ENCODE measurements at places on chromosomes 6 and 20.
A peak's percentile ranks its signal among the peaks of the same experiment; 100 is the strongest.

DNA sequence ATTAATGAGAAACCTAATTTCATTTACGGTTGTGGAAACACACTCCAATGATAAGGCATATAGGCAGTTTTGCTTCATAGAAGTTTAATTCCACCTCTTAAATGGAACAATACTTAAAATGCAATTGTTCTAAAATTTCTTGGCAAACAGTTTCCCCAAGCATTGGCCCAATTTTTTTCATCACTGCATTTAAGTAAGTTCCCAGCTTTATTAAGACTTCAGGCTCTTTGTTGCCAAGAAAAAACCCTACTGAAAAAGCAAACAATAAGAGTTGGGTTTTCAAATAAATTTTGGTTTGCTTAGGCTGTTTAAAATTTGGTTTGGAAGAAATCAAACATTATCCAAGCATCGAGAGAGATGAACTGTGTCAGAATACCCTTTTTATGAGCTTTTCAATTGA lies 690.9 kb upstream of the NRSN1 start:
- no peak for DNase-seq

GRCh38 chr6:158361961-158362669 lies 49.9 kb downstream of the TULP4 start:
- DNase-seq, result no peak

DNA sequence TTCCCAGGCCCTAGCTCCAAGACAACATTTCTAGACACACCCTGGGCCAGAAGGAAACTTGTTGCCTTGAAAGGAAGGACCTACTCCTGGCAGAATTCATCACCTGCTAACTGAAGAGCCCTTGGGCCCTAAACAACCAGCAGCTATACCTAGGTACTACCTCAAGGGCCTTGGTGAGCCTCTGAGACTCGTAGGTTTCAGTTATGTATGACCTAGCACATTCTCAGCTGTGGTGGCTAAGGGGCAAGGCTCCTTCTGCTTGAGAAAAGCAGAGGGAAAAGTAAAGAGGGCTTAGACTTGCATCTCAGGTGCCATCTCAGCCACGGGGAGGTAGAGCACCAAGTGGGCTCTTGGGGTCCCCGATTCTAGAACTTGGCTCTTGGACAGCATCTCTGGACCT lies 132.3 kb upstream of the NHSL1 start:
- DNase-seq, result no peak

DNA sequence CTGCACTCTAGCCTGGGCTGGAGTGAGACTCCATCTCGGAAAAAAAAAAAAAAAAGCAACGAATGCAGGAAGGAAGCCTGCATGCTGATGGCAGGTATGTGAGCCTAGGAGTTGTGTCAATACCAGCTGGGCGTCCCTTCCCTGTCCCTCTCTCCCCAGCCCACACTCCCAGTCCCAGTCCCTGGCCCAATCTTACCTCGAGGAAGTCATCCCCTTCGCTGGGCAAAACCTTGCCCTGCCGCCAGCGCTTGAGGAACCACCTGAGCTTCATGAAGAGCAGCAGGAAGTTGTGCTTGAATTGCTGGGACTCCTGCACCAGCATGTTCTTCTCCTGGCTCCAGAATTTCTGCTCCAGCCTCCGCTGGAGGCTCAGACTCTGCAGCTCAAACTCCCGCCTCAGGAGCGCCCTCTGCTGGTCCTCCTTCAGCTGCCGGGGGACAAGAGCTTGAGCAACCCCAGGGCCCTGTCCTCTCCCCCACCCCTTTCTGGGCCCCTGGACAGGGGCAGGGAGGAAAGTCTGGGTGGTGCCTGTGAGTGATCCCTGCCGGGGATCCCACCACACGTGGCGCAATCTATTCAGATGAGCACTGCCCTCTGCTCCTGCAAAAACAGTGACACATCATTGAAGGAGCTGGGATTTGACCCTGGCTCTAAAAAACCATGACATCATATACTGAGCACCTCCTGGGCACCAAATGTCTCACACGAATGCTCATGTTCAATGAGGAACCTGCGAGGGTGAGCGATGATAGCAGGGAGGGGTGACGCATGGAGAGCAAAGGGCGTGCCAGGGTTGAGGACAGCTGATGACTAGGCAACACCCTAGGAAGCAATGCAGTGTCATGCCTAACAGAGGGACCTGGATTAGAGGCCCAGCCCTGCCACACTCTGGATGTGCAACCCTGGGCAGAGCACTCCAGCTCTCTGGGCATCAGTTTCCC lies 35.0 kb upstream of the DSN1 start:
- no peak for DNase-seq

DNA sequence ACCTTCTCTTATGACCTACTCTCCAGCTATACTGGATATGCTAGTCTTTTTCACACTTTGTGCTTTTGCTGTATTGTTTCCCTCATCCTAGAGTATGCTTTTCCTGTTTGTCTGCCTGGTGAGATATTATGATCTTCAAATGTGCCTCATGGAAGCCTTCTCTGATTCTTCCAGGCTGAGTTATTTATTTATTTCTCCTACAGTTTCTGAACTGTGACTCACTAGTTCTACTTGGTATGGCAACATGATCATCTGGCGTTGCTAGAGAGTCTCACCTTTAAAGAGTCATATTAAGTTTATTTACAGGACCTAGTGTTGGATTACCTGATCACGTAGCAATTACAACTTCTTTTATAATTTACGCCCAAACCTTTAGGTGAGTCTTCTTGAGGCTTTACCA lies 81.2 kb upstream of the HDAC2 start:
- DNase-seq, result no peak

- peak; percentile 24 for DNase-seq
Observed at GRCh38 chr6:46138281-46138680, 8.5 kb downstream of the ENPP4 start.

DNA sequence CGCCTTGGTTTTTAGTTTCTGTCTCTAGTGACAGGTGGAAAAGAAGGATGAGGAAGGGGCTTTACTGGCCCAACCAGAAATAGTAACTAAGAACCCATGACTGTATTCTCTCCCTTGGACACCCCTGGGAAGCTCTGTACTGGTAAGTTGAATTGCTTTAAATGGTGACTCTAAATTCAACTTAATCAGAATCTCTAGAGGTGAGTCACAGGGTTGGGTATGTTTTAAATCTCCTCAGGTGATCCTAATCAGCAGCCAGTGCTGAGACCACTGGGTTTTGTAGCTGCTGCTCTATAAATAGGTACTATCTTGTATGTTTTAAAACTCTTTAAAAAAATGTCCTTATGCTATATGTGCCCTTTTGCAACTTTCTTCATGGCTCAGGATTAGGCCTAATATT lies 314.0 kb upstream of the ECI2 start:
- DNase-seq, result no peak

GRCh38 chr6:156190270-156190669 lies 586.9 kb upstream of the ARID1B start:
- DNase-seq, result peak; percentile 80

GRCh38 chr6:16184129-16184528 lies 54.3 kb upstream of the GMPR start:
- DNase-seq, result no peak

DNA sequence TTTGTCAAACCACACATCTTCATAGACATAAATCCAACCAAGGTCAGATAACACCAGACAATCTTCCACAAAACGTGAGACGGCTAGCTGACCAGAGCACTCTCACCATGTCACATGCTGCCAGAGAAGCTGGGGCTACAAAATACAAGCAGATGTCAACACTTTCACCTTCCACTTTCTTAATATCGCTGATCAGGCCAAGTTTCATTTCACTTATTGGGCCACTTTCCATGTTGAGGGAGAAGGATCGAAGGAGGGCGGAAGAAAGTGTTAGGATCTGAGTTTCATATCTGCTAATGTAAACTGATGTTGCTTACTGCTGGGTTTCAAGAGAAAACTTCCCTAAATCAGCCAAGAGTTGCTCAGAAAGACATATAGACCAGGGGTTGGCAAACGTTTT lies 177.0 kb upstream of the PRDM1 start:
- no peak for DNase-seq

DNA sequence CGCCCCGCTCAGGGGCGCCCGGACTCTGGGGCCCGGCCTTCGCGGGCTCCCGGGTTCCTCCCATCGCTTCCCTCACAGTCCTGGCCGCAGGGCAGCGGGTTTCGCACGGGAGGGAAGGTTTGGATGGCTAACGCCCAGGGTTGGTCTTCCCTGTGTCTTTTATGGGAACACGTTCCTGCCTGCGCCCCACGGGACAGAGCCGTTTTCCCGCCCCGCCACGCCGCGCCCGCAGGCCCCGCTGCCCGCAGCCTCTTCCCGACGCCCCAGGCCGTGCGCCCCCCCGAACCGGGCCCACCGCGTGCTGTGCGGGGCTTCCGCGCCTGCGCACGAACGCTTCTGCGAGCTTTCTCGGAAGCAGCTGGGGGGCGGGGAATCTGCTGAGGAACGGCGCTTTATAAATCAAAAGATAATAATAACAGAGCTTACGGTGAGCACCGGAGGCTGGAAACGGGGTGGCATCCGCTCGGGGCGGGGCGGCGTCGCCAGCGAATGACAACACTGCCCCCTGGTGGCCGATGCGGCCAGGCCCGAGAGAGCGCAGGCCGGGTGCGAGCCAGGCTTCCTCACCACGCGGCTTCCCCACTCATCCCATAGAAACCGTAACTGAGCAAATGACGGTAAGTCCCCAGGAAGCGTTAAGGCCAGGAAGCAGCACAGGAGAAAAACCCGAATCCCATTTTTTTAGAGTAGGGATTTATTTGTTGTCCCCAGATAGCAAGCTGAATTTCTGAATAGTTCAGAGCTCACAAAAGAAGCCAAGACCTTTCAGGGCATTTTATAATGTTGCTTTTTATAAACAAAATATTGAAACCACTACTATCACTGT lies 116.4 kb downstream of the MYLK4 start:
- DNase-seq, result peak; percentile 1

- DNase-seq, result no peak
Observed at GRCh38 chr6:52981222-52981900, 13.7 kb downstream of the GSTA4 start.

DNA sequence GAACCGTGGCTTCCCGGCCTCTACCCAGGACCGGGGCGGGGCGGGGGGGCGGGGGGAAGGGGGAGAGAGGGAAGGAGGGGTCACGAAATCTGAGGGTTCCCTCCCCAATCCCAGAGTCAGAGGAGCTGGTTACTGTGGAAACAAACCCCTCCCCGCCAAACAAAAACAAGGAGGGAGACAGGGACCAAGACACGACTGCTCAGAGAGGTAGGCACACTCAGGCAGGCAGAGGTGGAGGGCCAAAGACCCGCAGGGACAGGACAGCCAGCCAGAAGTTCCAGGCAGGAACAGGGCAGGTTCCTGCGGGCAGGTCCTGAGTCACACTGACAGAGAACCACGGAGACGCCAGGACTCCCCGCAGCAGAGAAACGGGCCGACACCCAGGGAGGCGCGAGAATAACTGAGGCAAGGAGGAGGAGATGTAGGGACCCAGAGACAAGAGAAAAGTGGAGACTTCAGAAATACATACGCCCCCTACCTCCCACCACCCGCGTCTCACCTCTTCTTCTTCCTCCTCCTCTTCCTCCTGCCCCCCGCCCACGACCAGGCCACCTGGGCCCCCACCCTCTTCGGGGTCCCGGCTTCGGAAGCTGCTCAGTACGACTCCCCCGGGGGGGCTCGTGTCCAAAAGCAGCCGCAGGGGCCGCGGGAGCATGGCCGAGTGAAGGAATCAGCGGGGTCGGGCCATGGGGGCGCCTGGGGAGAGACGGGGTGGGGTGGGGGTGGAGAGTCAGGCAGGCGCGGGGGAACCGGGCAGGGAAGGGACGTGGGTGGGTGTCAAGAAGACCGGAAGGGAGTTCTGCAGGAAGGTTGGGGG lies 578 bp downstream of the RGL2 start:
- no peak for DNase-seq

DNA sequence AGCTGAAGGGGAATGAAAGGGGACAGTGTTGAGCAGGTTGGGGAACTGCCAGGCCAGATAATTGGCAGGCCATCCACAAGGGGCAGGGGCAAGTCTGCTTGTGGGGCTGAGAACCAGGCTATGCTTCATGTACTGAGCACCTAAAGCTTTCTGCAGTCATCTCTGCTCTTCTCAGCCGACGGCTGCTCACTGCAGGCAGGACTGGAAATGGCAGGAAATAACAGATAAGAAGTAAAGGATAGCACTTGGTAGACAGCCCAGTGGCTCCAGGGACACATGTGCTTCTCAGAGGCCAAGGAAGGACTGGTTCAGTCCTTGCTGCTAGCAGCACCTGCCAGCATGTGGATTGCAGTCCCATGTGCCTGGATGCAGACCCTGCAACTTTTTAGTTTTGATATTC lies 89.8 kb downstream of the CD164 start:
- no peak for DNase-seq

DNA sequence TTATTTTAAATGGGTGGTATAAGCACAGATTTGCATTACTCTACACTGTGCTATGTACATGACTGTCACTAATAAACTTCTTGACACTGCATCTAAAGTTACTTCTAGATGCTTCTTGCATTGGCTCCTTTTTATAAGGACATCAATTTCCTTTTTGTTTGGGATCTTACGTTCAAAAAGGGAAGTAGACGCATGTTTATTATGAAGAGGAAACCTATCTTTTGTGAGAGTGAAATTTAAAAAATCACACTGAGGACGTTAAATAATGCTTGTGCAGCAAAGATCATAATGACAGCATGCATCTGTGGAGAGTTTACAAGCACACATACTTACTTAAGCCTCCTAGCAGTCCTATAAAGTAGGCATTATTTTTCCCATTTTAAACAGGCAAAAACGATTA lies 479.5 kb downstream of the CD83 start:
- no peak for DNase-seq

- DNase-seq, result peak; percentile 89
Observed at GRCh38 chr6:20126789-20127653, 85.2 kb downstream of the MBOAT1 start.

GRCh38 chr6:110181131-110182030 lies 1.2 kb downstream of the CDC40 start:
- no peak for DNase-seq

- DNase-seq, result no peak
Observed at GRCh38 chr20:61285152-61285645, 33.1 kb downstream of the CDH4 start.

DNA sequence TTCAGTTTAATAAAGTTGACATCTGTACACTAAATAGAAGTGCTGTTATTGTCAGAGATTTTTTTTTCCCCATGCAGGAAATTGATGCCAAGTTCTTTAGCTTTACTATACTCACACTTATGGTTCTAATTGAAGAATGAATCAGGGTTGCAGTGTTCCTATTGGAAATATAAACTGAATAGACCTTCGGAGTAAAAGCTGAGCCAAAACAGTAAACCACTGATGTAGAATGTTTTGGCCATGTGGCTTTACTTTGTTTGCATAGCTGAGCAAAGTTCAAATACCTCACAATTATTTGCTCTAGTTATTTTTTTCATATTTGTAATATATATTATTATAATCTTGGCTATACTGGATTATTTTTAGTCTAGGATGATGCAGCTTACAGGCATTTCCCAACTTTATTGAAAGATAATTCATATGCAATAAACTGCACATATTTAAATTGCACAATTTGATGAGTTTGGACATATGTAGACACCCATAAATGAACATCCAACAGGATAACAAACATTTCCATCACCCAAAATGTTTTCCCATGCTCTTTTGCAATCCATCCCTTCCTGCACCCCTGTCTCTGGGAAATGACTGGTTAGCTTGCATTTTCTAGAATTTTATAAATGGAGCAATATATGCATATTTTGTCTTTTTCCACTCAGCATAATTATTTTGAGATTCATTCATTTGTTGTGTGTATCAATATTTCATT lies 105.8 kb upstream of the NOX3 start:
- no peak for DNase-seq

GRCh38 chr20:4710106-4710475 lies 11.6 kb upstream of the PRND start:
- no peak for DNase-seq

GRCh38 chr6:136446145-136446544 lies 104.1 kb downstream of the MAP7 start:
- DNase-seq, result no peak

- DNase-seq, result peak; percentile 16
Observed at GRCh38 chr20:23637282-23638221, at the start of gene CST3. TSS of gene CST3 (minus strand) at chr20:23637955. CDS start at chr20:23637862, 93 bp downstream.

- DNase-seq, result no peak
Observed at GRCh38 chr20:54981175-54981574, 505.8 kb downstream of the DOK5 start.

Measured in DMS79 (cell line).